Stimulated activated CD8-positive, alpha-beta memory T cell treated with anti-CD3 and anti-CD28 coated beads, Interleukin-7, amount 100 ng/mL, for 1 hour (primary cell): ENCODE measurements at places on chromosomes 3 and 15.

DNA sequence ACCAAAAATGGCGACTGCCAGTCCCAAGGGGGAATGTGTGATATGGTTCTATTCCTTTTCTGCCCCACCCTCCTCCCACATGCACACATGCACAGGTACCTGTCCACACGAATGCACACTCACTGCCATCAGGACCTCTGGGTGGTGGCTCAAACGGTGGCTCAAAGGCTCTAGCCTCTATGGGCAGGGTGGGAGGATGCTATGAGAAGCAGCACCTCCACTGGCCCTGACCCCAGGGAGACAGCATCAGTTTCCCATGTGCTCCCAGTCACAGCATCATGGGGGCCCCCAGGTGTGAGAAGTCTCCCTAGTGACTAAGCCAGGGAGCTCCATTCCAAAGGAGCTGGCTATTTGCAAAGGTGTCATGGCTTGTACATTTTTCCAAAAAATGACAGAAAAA, 15.9 kb downstream of the SEMA3G start:
- DNase-seq: no peak

- no peak for DNase-seq
These were observed 56.8 kb downstream of the KAT2B start for GRCh38 chr3:20097015-20097414.

DNA sequence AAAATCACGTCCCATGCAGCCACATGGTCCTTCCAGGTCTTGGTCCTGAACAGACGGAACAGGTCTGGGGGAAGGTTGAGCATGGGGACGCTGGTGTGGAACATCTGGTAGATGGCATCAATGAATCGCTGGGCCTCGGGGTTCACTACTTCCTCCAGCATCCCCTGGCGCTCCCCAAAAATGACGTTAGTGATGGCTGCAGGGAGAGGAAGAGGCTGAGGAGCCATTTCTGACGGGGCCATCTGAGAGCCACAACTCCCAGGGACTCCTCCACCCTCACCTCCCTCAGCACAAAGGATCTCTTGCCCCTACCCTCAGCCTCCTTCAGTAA, 23.7 kb downstream of the CYP11A1 start:
- DNase-seq: no peak

DNA sequence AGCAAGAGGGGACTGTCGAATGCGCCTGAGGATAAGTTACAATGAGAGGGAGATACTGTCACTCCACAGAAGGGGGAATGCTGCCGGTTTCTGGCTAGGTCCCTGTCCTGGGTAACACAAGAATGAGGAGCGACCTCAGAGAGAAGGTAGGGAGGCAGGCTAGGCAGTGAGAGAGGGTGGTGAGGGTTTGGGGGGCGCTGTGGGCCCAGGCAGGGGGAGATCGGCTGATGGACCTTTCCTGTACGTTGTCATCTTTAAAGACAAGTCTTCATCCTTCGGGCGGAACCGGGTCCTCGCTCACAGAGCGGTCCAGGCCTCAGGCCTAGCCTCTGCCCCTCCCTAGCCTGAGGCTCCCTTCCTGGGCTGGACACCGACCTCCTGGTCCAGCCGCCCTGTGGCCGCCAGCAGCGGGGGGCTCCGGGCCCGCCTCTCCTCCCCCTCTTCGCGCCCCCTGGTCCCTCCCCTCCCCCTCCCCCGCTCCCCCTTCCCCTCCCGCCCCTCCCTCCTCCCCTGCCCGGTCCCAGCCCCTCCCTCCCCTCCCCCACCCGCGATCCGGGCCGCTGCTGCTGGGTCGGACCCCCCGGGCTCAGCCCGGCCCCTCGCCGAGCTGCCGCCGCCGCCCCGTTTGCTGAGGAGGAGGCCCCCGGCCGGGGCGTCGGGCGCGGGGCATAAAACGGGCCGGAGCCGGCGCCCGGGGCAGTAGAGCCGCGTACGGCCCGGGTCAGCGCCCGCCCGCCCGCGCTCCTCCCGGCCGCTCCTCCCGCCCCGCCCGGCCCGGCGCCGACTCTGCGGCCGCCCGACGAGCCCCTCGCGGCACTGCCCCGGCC, at the start of gene CHRD:
Gene CHRD (plus strand): TSS at position 697 of the 827 bp plus-strand sequence. CDS start 265 bp downstream, outside the sequence.
- DNase-seq: no peak

GRCh38 chr3:148881286-148881685, 16.2 kb downstream of the CPA3 start:
- no peak for DNase-seq

DNA sequence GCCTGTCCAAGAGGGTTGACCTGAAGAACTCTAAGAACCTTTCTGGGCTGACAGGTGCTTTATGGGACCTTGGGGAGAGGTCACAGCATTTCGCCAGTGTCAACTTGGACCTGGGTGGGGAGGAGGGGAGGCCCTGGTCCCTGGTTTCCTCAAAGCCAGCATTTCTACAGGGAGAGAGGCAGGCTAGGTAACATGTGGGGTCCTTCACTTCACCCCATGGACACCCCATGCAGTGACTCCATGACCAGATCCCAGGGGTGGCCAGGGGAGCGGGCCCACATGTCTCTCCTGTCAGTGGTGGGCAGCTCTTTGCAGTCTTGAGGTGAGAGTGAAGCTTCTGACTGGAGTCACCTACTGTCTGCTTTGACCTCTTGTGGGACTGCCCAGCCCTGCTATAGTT, 35.8 kb downstream of the GOLGA6L10 start:
- DNase-seq: no peak

DNA sequence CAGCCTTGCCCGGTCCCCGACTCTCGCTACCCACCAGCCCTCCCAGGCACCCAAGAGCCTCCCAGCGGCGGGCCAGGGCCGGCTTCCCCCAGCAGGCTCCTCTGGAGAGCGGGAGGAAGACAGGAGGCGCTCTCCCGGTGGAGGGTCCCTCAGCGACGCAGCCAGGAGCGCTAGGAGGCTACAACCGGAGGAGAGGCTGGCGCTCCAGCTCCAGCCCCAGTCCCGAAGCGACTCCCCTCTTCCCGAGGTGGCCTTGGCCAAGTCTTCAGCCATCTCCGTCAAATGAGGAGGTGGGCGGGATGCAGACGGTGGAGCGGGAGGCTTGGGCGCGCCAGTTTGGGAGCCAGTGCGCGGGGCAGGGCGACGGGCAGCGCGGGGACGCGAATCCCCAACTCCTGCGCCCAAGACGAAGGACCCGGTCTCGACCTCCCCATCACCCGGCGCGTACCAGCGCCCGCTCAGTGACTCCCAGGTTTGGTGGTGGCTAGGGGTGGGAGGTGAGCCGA, 722 bp downstream of the CHRNA3 start:
- no peak for DNase-seq

DNA sequence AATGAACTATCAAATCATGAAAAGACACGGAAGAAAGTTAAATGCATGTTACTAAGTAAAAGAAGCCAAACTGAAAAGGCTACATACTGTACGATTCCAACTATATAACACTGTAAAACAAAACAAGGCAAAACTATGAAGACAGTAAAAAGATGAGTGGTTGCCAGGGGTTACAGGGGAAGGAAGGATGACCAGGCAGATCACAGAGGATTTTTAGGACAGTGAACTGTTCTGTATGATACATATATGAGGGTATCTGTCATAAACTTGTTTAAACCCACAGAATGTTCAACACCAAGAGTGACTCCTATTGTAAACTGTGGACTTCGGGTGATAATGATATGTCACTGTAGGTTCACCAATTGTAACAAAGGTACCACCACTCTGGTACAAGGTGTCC, 60.6 kb downstream of the CHSY1 start:
- no peak for DNase-seq

- DNase-seq: no peak
These were observed 20.7 kb upstream of the LRRC2 start for GRCh38 chr3:46586738-46587246.

GRCh38 chr3:174062923-174063322, 665.4 kb downstream of the NLGN1 start:
- no peak for DNase-seq
